Inflammatory macrophage treated with lipopolysaccharide for 1 hour (primary cell): ENCODE measurements at places on chromosomes 2 and 18.

GRCh38 chr2:106863387-106863786 lies 22.6 kb downstream of the ST6GAL2 start:
- DNase-seq: no peak

DNA sequence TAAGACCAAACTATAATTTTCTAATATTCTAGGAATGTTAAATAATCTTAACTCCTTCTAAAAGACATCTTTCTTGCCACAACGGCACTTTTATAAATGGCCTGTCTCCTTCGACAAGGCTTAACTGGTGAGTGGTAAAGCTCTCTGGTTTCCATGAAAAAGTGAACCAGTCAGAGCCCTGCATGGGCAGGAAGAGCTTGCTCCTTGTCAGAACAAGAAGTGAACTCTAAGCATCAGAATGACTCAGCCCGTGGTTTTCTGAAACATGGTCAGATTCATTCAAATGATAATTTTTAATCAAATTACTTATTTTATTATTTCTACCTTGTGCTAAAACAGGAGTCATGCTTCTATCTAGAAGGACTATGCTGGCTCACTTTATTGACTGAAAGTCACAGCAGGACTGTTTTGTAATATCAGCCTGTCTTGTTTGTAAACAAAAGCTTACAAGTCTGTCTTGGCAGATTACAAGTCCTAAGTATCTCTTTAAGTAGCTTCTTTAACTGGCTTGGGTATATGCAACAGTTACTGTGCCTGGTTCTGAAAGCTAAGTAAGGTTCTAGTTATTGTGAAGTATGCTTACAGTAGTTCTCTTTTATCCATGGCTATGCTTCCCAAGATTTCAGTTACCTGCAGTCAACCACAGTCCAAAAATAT lies 245.4 kb downstream of the NAPG start:
- no peak for DNase-seq

DNA sequence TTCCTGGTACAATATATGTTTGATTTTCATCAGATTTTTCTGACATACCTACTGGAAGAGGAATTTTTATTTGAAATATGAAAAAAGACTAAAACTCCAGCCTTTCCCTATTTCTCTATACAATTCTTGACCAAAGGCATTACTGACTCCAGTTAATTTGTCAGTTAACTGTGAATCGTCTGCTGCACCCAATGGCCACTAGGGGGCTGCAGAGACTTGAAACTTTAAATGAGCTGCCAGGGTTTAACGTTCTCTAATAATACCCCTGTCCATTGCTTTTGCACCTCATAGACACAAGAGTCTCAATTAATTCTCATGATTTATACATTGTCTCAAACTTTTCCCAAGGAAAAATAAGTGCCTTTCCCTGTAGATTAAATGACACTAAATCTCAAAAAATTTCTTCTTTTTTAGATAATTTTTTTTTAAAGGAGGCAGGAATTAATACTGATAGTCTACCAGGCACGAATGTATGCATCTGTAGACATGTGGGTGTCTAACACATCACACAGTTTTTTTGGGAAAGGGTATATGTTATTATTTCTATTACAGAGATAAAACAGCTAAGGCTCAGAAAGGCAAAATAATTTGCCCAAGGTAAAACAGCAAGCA lies 1.8 kb upstream of the ALK start:
- DNase-seq: peak; percentile 37

GRCh38 chr2:154836632-154837031 lies 138.1 kb downstream of the KCNJ3 start:
- DNase-seq: no peak

DNA sequence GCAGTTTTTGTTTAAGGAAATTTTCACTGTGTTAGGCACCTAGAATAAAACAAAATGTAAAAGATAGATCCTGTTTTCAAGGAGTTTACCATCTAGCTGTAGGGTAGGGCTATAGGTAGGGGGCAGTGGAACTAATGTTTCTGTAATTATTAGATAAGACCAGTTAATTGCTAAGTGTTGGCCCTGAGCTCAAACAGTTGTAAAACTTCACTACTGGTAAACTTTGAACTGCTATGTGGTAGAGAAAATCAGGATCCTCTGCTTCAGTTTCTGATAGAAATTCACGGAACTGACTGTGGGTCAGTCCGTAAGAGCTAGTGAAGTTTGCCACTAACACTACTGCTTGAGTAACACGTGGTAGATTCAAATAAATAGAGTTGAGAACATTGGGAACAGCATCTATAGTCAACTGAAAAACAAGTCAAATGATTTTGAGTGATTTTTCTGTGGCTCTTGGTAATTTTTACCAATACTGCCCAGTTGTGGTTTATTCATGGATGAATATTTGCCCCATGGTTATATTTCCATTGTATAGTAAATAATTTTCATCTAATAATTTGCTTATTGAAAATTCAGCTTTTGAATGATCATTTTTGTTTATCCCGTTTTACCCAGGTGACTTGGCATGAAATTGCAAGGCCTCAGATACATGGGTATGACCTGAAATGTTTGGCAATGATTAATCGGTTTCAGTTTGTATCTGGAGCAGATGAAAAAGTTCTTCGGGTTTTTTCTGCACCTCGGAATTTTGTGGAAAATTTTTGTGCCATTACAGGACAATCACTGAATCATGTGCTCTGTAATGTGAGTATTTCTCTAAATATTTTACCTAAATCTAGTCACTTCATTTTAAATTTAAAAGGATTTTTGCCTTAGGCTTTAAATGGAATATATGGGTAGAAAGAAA lies 26.4 kb downstream of the ELP2 start:
- no peak for DNase-seq

DNA sequence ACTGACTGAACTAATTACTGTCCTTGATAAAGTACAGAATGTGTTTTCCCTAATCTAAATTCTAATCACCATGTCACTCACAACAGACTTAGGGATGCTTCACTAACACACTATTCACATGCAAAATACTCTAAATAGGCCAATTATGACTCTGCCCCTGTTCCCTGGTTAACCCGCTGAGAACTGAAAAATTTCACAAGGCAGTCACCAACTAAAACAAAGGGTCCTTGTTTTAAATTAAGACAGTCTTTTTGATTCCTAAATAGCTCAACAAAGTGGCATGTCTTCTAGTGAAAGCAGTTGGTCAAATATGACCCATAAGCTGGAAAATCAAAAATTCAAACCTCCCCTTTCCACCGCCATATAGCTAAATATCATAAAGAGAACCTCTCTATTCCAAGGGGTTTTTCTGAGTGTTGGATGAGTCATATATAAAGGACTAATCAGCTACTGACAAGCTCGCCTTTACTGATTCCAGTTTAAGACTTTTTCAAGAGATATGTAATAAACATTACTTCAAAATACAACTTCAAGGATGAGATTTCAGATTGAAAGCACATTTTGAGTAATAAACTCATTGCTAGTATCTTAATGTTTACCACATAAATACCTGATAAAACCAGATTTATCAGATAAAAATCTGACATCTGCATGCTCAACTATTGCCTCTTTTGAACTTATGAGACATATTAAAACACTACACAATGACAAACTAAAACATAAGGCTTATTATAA lies 235.8 kb downstream of the TCF4 start:
- DNase-seq: no peak

GRCh38 chr2:234251326-234252271 lies 201.1 kb downstream of the SPP2 start:
- DNase-seq: no peak

DNA sequence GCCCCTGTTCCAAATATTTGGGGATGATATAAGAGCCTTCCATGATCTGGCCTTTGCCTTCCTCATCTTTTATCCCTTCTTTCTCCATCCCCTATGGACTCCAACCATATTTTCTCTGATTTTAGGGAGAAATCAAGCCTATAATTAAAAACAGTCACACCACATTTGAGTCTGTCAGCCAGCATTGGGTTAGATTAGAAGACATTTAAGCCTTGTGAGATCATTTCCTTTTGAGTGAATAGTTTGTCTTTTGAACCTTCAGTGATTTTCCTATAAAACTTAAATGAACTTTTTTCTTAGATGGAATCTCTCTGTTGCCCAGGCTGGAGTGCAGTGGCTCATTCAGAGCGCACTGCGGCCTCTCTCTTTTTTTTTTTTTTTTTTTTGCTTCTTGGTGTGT lies 7.6 kb upstream of the C18orf32 start:
- no peak for DNase-seq

- DNase-seq: no peak
Measured at GRCh38 chr2:125643128-125643527, 1012.8 kb upstream of the GYPC start.

DNA sequence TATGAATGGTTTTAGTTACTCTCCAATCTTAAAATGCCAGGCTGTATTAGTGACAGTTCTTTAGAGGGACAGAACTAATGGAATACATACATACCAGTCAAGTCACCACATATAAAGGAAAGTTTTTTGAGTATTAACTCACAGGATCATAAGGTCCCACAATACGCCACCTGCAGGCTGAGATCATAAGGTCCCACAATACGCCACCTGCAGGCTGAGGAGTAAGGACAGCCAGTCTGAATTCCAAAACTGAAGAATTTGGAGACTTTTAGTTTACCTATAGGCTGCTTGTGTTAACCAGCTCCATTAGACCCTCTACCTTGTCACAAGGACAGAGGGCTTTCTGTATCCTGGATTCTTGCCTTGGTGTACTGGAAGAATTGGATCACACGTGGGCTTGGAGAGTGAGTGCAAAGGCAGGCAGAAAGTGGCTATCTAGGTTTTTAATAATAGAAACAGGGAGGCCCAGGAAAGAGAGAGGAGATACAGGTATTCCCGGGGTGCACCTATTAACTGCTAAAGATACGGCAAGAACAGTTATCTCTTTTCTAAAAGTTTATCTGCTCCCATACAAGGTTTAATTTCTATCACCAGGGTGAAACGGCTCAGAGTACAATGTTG lies 234.9 kb upstream of the CYRIA start:
- peak; percentile 17 for DNase-seq

- DNase-seq: peak; percentile 53
Measured at GRCh38 chr2:238462782-238463396, 36.2 kb downstream of the ASB1 start.

- DNase-seq: no peak
Measured at GRCh38 chr2:241082341-241083090, 19.6 kb downstream of the MTERF4 start.

DNA sequence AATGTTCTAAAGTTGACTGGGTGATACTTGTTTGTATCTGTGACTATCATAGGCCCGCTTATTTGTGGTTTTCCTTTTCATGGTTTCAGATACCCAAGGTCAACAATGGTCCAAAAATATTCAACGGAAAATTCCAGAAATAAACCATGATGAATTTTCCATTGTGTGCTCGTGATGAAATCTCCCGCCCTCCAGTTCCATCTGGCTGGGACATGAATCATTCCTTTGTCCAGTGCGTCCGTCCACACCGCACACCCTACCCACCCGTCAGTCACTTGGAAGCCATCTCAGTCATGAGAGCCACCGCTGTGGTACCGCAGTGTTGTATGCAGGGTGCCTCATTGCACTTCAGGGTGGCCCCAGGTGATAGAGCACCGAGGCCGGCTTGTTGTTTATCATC lies 268.2 kb upstream of the PXDN start:
- DNase-seq: no peak

GRCh38 chr2:124018890-124019289 lies 6.2 kb upstream of the CNTNAP5 start:
- DNase-seq: no peak

- DNase-seq: no peak
Measured at GRCh38 chr2:46353509-46353908, 56.3 kb downstream of the EPAS1 start.

DNA sequence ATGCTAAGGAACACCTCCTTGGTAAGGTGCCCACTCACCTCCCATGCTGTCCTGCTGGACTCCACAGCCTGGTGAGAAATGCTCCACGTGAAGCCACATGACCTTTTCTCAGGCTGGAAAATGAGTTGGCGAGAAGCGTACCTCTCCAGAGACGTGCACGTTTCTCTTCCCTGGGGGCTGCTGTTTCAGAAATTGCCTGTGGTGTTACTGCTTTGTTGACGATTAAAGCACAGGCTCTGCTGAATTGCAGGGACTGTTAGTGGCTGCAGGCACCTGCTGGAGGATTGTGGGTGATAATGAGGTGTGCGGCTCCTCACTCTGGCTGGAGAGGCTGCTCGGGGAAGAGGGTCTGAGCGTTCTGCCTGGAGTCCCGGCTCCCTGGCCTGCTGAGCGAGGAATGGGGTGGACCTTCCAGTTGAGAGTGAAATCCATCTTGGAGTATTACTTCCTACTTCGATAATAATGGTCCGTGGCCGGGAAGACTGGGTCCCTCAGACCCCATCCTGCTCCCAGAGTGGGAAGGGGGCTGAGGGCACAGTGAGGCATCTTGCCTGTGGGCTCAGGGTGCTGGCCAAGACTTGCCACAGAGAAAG lies 199.3 kb upstream of the HDAC4 start:
- no peak for DNase-seq

GRCh38 chr18:72555968-72556367 lies 11.8 kb upstream of the CBLN2 start:
- peak; percentile 4 for DNase-seq

- no peak for DNase-seq
Measured at GRCh38 chr18:28284132-28284531, 107.2 kb upstream of the CDH2 start.

DNA sequence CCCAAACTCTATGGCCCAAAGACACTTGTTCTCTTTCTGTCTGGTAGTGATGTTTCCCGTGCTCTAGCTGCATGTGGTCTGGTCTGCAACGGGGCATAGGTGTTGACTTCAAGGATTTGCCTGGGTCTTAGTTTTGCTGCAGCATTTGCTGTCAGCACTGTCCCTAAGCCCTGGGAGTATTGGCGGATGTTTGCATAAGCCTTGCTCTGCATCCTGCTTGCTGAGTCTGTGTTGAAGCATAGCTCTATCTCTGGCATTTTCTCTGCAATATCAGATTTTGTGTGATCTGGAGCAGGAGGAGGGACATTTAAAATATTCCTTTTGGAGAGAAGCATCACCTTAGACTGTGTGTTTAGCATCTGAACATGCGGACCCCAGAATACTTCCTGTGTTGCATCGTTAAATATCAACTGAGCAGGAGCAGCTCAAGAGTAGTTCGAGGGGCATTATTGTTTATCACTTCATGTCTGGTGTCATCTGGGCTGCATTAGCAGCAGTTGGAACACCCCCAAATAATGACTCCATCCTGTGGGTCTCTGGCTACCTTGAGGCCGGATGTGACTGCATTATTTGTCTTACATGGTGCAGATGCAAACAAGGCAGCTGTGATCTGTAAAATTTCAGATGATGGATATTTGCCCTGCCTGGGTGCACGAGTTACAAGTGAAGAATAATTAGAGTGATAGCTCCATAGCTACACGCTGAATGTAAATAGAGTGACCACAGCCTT lies 231.7 kb downstream of the TRIB2 start:
- no peak for DNase-seq

- DNase-seq: no peak
Measured at GRCh38 chr2:62604336-62604735, 98.3 kb upstream of the TMEM17 start.
